H7 (cell line): ENCODE measurements at places on chromosomes 6 and 20. TPM values are rescaled to one million over a fixed set of nuclear protein-coding genes. Genes with fewer than 3 reads are reported as not detected.
A peak's percentile ranks its signal among the peaks of the same experiment; 100 is the strongest.

GRCh38 chr6:116763906-116764628, 1.5 kb downstream of the FAM162B start:
- DNase-seq: no peak

Gene CFAP61
- 0.15 and 0.35 TPM in 2 replicates for total RNA-seq

GRCh38 chr20:58981628-58982364, 740 bp downstream of the NELFCD start:
- peak; percentile 71 for DNase-seq

GRCh38 chr6:125867483-125867942, 76.8 kb downstream of the NCOA7 start:
- peak; percentile 42 for DNase-seq

DNA sequence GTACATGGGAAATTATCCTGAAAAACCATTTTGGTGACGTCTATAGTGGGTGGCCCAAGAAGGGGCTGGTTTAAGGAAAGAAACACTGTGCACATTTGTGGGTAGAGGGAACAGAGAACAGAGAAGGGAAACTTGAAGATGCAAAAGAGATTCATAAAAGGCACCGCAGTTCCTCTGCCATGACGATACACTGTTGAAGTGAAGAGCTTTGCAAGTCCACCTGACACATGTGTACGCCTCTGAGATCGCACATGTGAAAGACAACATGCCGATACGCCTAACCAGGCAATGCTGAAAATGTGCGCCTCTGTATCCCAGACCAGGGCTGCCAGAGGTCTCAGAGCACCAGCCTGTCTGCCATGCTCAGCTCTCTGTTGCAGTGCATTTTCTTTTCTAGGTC, 180.9 kb downstream of the KIF16B start:
- DNase-seq: no peak
